Posterior vena cava (tissue), 2 donors: ENCODE measurements at places on chromosomes 5 and 9.

DNA sequence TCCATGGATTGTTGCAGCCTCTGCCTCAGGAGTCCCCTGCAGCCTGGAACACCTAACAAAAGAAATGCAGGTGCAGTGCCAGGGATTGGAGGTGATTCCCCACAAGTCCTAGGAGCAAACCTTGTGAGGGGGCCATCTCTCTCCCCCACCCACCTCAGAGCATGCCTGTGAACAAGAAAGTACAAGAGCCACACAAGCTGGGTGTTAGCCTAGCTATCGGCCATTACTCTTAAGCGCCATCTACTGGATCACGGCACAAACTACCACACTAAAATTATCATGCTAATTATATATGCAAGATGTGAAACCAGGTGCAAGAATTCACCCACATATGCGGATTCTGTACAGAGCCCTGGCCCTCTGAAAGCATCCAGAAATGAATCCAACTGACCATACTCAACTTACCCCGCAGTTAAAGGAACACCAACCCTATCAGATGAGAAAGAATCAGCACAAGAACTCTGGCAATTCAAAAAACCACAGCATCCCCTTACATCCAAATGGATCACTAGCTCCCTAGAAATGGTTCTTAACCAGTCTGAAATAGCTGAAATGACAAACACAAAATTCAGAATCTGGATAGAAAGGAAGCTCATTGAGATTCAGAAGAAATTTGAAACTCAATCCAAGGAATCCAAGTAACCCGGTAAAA, 16.5 kb upstream of the PRSS3 start:
- DNase-seq, result no peak

- DNase-seq, result no peak
Observed at GRCh38 chr9:120630333-120630732, 50.4 kb upstream of the CDK5RAP2 start.

DNA sequence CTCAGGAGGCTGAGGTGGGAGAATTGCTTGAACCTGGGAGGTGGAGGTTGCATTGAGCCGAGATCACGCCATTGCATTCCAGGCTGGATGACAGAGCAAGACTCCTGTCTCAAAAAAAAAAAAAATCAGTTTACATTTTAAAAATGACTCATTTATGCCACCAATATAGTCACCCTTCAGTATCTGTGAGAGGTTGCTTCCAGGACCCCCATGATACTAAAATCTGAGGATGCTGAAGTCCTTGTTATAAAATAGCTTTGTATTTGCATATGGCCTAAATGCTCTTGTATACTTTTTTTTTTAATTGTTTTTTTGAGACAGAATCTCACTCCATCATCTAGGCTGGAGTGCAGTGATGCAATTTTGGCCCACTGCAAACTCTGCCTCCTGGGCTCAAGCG, 5.8 kb downstream of the OCLN start:
- DNase-seq, result no peak

GRCh38 chr5:169350759-169351240, 49.9 kb upstream of the SLIT3 start:
- DNase-seq, result no peak

DNA sequence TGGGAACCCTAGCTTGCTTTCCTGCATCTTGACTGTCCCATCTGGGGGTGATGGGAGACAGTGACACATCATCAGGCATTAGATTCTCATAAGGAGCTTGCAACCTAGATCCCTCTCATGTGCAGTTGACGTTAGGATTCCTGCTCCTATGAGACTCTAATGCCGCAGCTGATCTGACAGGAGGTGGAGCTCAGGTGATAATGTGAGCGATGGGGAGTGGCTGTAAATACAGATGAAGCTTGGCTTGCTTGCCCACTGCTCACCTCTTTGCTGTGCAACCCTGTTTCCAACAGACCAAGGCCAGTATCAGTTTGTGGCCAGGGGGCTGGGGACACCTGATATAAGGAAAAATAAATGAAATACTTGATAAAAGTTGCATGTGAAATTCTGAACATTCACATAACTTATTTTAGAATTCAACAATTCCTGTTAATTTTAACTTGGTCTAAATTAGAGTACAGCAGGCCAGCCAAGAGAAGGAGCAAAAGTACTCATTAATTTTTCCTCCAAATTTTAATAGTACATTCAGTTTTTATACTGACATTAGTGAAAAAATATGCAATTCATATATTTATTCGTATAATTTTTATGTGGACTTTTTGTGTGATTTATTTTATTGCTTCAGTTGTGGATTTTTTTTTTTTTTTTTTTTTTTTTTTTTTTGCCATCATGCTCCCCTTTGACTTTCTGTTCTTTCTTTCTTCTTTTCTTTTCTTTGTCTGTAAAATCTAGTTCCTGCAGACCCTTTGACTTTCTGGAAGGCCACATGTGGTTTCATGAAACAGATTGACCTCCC, 11.4 kb downstream of the PAM start:
- no peak for DNase-seq

- DNase-seq, result no peak
Observed at GRCh38 chr5:132176521-132176945, 51.1 kb downstream of the P4HA2 start.

- DNase-seq, result no peak
Observed at GRCh38 chr5:164832516-164832915, 1327.1 kb downstream of the MAT2B start.

GRCh38 chr5:106658150-106658549, 1012.6 kb downstream of the EFNA5 start:
- DNase-seq, result no peak

DNA sequence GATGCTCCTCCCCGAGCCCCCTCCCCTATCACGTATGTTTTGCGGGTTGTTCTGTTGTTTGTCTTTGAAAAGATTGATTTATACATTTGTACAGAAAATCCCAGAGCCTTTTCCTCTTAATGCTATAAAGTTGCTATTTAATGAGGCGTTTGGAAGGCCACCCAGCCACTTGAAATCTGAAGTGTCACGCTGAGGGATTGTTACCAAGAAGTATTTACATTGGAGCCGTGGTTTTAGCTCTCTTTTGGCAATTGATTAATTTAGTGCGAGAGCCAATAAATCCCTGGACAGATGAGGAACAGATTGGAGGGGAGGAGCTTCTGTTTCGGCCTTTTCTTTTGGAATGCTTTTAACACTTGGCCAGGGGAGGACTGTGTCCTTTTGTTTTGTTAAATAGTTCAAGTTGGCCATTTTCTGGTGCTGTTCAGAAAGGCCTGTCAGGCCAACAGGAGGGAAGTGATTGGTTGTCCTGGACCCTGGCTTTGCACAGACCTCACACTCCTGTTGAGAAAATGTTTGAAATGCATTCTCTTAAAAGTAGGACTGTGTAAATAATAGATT, 250.2 kb downstream of the PDZD2 start:
- DNase-seq, result no peak

DNA sequence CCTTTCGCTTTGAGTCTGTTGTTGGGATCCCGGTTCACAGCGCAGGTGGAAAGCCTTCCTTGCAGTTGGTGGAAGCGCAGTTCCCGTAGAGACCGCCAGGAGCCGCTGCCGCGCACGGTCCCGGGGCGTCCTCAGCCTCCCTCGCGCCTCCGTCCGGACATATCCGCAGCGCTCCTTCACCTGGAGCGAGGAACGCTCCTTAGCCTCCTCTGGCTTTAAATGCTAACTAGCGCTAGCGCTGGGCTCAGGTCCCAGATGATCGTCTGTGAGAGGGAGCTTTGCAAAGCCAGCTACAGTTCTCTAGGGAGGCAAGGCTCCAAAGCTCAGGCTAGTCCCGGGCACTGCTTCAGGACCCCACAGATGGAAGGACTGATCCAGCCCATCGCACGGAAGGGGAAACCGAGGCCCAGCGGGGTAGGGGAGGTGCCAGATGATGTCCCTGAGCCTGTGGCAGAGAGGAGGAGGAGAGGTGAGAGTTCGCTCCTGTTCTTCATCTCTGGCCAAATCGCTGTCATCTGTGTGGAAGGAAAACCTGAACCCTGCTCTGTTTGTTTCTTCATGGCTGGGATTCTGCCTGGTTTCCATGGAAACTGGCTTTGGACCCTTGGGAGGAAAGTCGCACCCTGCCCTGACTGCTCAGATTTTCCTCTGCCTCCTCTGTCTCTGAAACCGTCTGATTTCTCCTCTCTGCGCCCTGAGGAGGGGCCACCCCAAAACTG, 31.4 kb downstream of the COL15A1 start:
- peak; percentile 95 for DNase-seq

GRCh38 chr9:92769286-92769685, 4.7 kb upstream of the BICD2 start:
- no peak for DNase-seq
